Occipital lobe (tissue), 3 donors: ENCODE measurements at places on chromosomes 3 and 15. TPM values are rescaled to one million over a fixed set of nuclear protein-coding genes. Genes with fewer than 3 reads are reported as not detected.

DNA sequence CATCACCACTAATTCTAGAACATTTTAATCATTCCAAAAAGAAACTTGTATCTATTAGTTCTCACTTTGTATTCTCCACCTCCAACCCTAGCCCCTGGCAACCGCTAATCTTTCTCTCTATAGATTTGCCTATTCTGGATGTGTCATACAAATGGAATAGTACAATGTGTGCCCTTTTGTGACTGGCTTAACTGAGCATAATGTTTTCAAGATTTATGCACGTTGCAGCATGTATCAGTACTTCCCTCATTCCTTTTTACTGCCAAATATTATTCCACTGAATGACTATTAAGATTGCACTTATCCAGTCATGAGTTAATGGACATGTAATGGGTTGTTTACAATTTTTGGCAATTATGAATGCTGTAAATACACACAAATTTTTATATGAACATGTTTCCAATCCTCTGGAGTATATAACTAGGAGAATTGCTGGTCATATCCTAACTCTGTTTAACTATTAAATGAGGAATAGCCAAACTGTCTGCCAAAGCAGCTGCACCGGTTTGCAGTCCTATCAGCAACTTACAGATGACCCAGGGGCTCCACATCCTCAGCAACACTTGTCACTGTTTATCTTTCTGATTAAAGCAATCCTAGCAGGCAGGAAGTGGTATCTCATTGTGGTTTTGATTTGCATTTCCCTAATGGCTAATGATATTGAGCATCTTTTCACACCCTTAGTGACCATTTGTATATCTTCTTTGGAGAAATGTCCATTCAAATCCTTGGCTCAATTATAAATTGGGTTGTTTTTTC lies 42.9 kb downstream of the DCUN1D1 start:
- DNase-seq: no peak

DNA sequence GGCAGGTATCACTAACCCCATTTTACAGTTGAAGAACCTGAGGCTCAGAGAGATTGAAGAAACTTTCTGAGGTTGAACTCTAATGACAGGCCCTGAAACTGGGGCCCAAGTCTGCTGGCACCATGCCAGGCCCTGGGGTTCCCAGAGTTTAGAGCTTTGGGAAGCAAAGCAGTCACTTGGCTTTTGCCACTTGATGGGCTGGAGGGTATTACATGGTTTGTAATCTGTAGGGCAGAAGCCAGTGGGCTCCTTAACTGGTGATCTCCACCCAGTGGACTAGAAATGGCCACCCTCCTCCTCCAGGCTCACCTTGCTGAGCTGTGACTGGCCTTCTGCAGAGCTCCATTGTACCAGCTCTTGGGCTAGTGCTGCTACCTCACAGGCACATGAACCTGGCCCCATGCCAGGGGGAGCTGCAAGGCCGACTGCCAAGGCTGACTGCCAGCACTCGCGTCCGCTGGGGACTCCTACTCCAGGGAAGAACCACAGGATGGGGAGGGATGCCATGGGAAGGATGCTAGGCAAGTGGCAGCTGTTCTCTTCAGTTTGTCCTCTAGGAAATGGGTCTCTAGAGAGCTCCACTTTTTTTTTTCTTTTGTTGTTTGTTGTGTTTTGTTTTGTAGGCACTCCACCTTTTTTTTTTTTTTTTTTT lies 104.8 kb downstream of the ETFA start:
- peak; percentile 82 for DNase-seq

STRIT1 gene
- not detected for total RNA-seq

- no peak for DNase-seq
Measured at GRCh38 chr3:32354362-32354778, 37.3 kb upstream of the CMTM7 start.

GRCh38 chr3:16444344-16444743 lies 69.2 kb downstream of the RFTN1 start:
- DNase-seq: no peak

- no peak for DNase-seq
Measured at GRCh38 chr3:139043554-139044365, 932 bp downstream of the PRR23C start.

DNA sequence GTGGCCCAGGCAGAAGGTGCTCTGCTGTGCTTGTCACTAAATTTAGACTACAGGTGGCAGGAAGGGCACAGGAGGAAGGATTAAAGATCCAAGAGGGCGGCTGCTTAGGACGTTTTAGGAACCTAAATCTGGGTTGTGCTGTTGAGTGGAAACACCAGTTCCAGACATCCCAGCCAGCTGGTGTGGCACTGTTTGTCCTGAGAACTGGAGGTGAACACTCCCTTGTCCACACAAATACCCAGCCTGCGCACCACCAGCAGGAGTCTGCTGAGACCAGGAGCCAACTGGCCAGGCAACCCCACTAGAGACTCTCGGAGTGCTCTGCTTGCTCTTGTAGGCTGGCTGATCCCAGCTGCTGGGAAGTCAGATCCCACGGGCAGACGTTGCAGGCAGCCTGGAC lies 30.3 kb upstream of the UACA start:
- DNase-seq: no peak
